DND-41 (cell line): ENCODE measurements at places on chromosomes 1 and 21.

DNA sequence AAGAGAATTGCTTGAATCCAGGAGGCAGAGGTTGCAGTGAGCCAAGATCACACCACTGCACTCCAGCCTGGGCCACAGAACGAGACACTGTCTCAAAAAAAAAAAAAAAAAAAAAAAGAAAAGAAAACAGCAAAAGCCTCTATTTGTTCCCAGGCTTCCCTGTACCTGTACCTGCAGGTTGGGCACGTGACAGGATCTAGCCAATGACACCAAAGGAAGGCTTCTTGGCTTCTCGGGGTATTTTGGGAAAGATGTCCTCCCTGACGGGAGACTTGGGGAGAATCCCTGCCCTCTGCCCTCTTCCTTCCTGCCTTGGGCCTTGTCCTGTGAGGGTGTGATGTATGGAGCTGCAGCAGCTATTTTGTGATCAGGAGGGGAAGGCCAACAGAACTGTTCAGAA lies 22.8 kb downstream of the TMCO4 start:
- DNase-seq = no peak

GRCh38 chr1:73824065-73824464 lies 373.9 kb downstream of the LRRIQ3 start:
- DNase-seq = no peak

DNA sequence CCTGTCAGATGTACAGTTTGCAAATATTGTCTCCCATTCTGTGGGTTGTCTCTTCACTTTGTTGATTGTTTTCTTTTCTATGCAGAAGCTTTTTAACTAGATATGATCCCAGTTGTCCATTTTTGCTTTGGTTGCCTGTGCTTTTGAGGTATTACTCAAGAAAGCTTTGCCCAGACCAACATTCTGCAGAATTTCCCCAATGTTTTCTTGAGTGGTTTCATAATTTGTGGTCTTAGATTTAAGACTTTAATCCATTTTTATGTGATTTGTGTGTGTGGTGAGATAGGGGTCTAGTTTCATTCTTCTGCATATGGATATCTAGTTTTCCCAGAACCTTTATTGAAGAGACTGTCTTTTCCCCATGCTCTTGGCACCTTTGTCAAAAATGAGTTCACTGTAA lies 116.9 kb downstream of the DUSP10 start:
- DNase-seq = no peak

- no peak for DNase-seq
Measured at GRCh38 chr1:95119273-95119672, 2.1 kb downstream of the TLCD4 start.

DNA sequence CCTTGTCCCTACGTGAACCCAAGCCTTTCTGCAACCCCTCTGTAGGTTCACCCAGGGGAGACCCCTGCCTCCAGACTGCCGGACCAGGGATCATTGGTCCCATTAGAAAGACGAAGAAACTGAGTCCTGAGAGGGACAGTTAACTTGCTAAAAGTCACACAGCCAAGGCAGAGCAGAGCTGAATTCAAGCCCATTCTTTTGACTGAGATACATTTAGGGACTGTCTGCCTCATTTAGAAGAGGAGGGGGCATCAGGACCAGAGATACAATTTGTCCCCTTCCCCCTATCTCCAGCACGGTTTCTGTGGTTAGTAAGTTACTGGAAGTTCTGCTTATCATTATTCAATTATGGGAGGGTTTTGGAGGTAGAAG lies 19.1 kb downstream of the KCNQ4 start:
- DNase-seq = no peak

DNA sequence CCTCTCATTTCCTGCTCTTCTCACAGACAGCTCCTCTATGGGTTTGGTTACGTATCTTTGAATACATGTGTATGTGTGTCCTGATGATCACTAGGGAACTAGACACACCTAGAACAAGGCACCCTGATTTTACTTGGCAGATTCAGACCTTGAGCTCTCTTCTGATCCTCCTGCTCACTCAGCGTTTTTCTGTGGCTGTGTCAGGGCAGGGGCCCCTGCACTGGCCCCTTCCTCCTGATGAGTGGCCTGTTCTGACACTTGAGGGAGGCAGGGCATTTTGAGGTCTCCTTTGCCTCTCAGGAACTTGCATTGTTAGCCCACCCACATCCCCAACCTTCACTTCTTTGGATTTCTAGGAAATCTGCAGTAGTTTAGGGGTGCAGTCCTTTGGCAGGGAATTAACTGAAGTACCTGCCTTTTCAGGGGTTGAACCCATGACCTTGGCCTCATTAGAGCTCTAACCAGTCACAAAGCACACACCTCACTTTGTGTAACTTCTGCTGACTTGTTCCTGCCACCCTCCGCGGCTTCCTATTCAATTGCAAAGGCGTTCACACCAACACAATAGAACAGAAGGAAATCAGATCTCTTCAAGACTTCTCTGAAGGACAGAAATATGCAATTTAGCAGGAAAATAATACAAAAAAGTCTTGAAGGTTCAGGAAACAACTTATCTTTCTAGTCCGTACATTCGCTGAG lies 8.8 kb downstream of the SMYD2 start:
- no peak for DNase-seq

GRCh38 chr1:169217636-169218035 lies 111.1 kb downstream of the ATP1B1 start:
- no peak for DNase-seq

DNA sequence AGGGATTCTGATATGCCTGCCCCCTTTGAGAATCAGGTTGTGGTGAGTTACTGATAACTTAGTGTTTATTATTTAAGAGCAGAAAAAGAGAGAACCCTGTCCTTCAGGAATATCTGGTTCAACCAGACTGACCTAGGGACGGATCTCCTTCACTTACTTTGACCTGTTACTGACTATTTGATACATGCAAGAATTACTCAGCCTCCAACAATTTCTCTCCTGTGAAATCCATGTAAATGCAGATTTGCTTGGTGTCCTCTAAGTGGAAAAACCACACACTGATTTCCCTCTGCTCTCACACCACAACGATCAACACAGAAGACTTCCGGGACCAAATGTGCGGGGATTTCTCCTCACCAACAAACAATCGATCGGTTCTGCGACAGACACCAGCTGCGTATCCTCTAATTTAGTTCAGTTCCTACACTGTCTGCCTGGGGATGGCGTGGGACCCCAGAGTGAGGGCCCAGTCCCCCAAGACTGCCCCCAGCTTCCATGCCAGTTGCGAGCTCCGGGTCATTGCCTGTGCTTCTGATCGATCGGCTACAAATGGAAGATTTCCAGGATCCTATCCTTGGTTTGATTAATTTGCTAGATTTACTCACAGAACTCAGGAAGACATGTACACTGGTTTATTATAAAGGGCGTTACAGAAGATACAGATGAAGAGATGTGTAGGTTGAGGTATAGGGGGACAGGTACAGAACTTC lies 51.7 kb downstream of the BACE2 start:
- DNase-seq = no peak

- peak; percentile 10 for DNase-seq
Measured at GRCh38 chr1:21955501-21956281, 18.6 kb upstream of the HSPG2 start.

DNA sequence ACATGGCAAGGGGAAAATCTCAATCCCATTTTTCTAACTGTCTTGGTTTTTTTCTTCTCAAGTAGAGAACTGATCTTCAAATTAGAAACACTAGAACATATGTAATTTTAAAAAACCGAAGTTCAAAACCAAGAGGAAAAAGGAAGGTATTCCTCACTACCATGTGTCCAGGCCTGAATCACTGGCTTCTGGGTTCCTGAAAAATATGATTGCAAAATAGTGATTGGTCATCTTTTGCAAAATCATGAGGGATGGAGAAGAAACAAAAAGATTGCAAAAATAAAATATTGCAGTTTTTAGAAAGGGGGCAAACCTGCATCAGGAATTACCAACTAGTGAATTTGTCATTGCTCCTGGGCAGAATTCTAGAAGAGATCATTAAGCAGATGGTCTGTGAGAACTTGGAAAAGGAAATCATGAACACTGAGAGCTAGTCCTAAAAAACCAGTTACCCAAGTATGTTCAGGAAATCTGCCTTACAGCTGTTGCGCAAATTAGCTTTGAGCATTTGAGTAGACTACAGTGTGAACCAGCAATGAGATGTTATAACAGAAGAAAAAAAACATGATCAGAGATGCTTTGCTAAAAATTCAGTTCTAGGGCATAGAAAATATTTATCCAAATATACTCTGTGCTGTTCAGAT lies 49.4 kb downstream of the SPATA46 start:
- DNase-seq = no peak

- DNase-seq = no peak
Measured at GRCh38 chr1:56494306-56494705, 85.1 kb downstream of the PLPP3 start.

- no peak for DNase-seq
Measured at GRCh38 chr1:36572142-36572715, 89.5 kb upstream of the CSF3R start.

- peak; percentile 85 for DNase-seq
Measured at GRCh38 chr1:41683681-41684500, 199.4 kb upstream of the EDN2 start.

DNA sequence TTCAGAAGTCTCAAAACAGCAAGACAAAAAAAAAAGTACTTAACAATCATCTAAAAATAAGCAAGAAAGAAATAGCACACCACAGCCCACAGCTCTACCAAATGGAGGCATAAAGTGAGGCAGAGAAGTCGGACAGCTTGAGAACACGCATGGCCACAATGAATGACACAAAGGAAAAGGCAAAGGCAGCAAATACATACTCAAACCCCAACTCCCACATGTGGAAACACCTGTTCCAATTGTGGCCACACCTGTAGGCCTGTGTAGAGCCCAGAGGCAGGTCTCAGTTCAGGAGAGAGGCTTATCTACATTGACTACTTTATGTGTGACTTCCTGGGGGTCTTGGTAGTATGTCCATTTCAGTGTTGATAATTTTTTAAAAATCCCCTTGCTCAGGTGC lies 543.5 kb downstream of the LMO4 start:
- DNase-seq = no peak

- DNase-seq = no peak
Measured at GRCh38 chr1:220918285-220918951, 39.2 kb downstream of the HLX start.

DNA sequence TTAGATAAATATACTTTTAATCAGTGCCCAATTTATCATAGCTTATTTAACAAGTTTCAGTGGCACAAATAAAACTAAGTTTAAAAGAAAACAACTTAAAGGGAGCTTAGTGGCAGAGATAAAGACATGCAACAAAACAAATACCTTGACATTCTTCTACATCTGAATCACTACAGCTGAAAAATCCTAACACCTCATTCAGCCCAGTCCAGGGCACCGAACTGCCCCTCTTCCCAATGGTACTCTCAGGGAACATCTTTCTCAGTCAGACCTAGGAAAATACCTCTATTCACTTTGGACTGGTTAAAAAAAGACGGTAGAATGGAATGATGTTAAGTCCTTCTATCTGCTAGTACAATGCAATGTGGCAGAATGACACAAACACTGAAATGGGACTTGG lies 8.3 kb downstream of the OTUD7B start:
- no peak for DNase-seq

GRCh38 chr1:166570954-166571353 lies 268.3 kb upstream of the POGK start:
- no peak for DNase-seq

GRCh38 chr1:3194760-3195479 lies 125.9 kb downstream of the PRDM16 start:
- no peak for DNase-seq

GRCh38 chr1:6188466-6188865 lies 8.3 kb upstream of the CHD5 start:
- DNase-seq = no peak

DNA sequence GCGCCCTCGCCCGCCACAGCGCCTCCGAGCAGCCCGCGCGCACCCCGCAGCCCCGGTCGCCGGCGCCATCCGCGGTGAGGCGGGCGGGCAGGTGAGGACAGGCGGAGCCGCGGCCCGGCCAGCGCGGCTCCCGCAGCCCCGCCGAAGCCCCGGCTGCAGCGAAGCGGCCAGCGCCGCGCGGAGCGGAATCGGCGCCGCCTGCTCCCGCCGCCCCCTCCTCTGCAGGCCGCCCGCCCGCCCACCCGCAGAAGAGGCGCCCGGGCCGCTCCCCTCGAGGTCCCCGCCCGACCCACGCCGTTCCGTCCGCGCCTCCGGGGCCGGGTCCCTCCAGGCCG lies 1.3 kb downstream of the PRDM16 start:
- no peak for DNase-seq

DNA sequence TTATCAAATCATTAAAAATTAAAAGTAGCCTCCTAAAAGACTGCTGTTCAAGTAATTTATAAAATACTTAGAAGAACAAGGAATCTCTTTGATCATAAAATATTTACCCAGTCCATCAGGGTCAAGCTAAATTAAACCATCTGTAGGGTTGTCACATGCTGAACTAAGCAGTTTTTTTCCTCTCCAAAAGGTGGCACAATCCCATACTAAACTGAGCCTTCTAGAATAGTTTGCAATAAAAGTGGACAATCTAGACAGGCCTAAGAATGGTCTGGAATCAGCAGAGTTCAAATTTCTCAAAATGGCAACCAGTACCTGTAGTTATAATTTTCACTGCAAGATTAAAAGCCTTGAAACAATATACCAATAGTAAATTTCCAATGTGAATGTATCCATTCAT lies 194.8 kb downstream of the EIF4G3 start:
- no peak for DNase-seq

DNA sequence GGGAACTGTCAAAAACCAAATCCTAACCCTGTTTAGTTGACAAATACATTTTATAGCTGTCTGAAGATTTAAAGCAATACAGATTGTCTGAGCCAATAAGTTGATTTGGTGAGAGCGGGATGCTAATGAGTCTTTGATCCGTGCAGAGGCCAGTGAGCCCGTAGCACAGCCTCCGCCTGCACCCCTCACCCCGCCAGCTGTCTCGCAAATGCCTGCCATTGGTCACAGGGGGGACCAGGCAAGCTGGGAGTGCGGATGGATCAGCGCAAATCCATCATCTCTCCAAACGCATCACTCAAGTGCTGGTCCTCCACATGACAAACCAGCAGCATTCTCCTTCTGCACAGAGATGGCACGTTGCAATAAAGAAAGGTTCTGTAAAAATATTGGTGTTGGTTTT lies 51.0 kb downstream of the ZBTB18 start:
- DNase-seq = no peak

DNA sequence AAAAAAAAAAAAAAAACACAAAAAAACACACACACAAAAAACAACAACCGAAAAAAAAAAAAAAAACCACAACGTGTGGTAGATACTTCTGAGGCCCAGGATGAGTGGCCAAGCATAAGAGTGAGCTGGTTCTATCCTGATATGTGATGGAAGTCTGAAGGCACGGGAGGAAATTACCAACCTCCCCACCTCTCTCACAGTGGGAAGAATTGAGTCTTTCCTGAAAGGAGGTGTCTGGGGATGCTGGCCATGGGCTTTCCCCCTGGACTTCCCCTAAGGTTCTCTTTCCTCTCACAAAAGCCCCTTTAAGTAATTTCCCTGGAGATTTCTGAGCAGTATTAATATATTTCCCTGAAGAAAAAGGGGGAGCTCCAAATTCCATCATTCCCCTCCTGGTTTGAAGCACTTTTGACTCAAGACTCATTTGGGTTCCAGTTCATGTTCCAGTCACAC lies 5.2 kb downstream of the TMCC2 start:
- DNase-seq = no peak

GRCh38 chr1:4755864-4756504 lies 101.6 kb downstream of the AJAP1 start:
- no peak for DNase-seq

- no peak for DNase-seq
Measured at GRCh38 chr21:36229181-36229580, 72.6 kb downstream of the DOP1B start.
